Activated CD8-positive, alpha-beta memory T cell treated with anti-CD3 and anti-CD28 coated beads for 24 hours (primary cell): ENCODE measurements at places on chromosomes 7 and 10.

DNA sequence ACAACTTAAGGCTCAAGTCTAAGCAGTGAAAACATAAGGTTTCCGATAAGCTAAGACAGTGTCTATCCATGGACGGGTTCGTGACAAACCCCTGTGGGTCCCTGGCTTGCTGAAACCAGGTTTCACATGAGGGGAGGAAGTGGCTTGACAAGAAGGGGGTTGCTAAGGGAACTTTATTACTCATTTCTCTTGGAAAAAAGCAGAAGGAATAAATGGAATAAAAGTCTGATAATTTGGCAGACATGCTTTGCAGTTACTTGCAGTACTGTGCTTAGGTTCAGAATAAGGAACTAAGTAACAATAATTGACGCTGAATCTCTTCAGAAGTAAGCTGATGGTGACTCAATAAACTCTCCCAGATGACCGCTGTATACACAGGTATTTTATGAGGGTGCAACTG lies 34.7 kb downstream of the RBM17 start:
- no peak for DNase-seq

DNA sequence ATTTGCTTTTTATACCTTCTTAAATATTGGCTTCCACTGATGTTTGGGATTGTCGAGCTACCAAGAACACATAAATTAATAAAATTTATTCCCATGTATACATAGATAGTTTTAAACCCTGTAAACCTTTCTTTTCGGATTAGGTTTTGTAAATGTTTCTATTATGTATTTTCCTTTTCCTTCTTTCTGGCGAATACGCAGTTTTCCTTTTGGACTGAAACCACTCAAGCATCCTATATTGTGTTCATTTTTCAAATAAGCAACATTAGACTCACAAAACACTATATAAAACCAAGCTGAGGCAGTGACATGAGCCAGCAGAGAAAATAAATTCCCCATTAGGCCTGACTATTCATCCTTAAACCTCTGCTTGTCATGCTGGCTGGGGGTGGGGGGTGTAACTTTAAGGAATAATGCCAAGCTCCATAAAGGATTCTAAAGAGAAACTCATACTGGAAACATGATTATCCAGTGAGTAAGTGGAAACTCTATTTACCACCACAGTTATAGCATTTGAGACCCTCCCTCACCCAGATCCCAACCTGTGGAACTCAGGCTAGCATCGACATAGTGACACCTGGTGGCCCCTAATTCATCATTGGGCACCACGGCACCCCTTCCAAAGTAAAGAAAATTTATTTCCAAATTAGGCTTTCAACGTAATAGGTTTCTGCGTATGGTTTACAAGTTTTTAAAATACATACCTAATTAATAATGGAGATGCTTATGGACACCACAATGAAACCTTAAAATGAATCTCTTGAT lies 86.5 kb upstream of the CELF2 start:
- DNase-seq, result no peak

DNA sequence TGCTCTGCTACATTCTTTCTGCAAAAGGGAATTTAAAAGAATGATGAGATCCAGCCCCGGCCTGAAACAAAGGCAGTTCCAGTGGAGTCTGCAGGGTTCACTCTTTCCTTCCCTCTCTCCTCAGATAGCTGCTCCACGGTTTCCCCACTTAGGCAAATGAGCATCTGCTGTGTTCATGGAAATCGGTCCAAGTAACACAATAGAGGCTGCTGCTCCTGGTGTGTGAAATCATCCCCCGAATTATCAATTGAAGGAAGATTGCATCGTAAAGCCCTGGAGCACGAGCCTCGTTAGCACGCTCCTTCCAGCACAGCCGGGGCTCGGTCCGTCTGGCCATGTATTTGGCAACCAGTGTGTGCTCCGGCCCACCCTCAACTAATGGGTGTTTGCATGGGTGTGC lies 108.3 kb upstream of the DPP6 start:
- DNase-seq, result no peak

GRCh38 chr10:60123668-60124067 lies 217.3 kb upstream of the CCDC6 start:
- no peak for DNase-seq

DNA sequence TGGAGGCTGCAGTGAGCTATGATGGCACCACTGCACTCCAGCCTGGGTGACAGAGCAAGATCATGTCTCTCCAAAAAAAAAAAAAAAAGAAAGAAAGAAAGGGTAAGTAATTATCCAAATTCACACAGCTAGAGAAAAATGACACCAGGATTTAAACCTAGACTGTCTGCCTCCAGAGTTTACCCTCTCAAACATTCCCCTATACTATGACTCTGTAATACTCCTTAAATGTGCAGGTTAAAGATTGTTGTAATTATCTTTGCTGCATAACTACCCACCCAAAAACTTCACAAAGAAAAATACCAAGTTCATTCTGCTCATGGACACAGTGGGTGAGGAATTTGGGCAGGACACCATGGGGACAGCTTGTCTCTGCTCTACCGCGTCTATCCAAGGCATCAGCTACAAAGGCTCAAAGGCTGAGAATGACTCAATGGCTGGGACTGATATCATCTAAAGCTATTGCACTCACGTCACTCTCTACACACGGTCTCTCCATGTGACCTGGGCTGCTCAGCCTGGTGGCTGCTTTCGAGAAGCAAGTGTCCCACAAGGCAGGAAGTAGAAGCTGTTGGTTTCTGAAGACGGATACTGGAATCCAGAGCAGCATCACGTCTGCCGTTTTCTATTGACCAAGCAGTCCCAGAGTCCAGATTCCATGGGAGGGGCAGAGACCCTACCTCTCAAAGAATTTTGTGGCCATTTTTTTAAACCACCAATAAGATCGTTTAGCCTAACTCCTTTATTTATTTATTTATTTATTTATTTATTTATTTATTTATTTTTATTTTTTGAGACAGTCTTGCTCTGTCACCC lies 185.7 kb upstream of the AUTS2 start:
- no peak for DNase-seq

DNA sequence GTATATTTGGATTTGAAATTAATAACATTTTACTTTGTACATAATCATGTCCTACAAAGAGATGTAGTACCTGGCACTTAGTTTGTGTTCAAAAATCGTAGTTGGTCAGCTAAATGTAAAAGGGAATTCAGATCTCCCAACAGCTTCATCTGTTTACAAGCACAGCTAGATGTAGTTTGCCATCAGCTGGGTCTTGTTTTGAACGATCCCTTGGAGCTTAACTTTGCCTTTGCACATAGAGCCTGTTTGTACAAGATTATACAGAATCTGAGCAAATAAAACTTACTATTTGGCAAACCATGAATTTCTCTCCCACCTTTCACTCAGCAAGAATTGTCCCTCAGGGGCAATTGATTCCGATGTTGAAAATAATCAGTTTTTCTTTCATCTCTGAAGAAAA lies 36.1 kb upstream of the ADD3 start:
- no peak for DNase-seq

- no peak for DNase-seq
Observed at GRCh38 chr7:106225856-106226255, 58.9 kb downstream of the NAMPT start.

GRCh38 chr7:69799048-69799697 lies 200.9 kb downstream of the AUTS2 start:
- DNase-seq, result no peak

GRCh38 chr7:116726713-116727431 lies 54.9 kb downstream of the MET start:
- DNase-seq, result no peak

DNA sequence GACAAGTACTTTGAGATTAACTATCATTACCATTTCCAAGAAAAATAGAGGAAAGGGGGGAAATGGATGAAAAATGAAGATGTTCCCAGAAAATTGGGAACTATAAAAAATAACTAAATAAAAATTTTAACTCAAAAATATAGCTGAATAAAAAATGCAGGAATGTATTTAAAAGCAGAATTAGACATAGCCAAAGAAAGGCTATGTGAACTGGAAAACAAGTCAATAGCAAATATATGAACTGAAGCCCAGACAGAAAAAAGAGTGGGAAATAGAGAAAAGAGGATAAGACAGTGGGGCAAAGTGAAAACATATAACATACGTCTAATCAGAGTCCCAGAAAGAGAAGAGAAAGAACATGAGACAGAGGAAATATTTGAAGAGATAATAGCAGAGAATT lies 10.3 kb downstream of the PPP1R3C start:
- DNase-seq, result no peak

- DNase-seq, result no peak
Observed at GRCh38 chr7:70680743-70681468, 451.0 kb upstream of the GALNT17 start.

DNA sequence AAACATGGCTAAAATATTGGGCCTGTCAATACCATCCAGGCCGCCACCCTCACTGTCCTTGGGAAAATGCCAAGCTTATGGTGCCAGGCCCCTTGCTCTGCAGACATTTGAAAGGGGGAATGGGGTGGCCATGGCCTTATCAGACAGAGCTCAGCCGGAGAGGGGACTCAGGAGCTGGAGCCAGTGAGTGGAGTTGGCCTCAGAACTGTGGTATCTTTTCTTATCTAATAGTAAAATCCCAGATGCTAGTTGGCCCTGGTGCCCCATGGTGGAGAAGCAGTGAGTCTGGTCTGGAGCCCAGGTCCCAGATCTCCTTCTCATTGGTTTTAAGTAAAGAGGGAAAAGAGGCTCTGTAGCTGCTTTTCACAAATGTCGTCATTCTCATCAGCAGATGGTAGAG lies 49.6 kb upstream of the SORCS3 start:
- DNase-seq, result no peak

DNA sequence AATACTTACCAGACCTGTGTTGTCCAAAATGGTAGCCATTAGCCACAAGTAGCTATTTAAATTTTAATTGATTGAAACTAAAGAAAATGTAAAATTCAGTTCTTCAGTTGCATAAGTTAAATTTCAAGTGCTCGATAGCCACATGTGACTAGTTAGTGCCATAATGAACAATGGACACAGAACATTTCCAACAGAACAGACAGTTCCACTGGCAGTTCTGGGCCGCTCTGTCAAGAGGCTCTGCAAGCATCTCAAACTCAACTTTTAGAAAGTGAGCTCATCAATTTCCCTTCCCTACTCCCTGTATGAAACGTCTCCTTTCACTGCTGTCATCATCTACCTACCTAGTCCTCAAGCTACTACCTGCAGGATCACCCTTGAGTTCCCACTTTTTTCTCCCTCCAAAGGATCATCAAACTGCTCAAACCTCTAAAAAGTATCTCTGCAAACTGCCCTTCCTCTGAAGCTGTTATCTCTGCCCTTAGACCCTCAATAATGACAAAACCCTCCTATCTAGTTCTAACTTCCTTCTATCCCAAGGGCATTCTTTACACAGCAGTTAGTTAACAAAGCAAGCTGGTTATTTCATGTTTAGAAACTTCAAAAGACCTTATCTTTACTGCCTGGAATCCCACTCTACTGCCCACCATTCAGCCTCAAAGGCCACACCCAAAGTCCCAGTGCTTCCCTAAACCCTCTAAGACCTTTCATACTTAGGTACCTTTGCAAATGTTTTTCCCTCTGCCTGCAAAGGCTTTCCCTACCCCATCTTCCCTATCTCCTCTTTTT lies 20.6 kb downstream of the SHTN1 start:
- no peak for DNase-seq
